ENCODE measurements at places on chromosomes 7 and 10.
A peak's percentile ranks its signal among the peaks of the same experiment; 100 is the strongest.

GRCh38 chr10:98920360-98920759, 315.3 kb downstream of the HPSE2 start:
- DNase-seq, result no peak

DNA sequence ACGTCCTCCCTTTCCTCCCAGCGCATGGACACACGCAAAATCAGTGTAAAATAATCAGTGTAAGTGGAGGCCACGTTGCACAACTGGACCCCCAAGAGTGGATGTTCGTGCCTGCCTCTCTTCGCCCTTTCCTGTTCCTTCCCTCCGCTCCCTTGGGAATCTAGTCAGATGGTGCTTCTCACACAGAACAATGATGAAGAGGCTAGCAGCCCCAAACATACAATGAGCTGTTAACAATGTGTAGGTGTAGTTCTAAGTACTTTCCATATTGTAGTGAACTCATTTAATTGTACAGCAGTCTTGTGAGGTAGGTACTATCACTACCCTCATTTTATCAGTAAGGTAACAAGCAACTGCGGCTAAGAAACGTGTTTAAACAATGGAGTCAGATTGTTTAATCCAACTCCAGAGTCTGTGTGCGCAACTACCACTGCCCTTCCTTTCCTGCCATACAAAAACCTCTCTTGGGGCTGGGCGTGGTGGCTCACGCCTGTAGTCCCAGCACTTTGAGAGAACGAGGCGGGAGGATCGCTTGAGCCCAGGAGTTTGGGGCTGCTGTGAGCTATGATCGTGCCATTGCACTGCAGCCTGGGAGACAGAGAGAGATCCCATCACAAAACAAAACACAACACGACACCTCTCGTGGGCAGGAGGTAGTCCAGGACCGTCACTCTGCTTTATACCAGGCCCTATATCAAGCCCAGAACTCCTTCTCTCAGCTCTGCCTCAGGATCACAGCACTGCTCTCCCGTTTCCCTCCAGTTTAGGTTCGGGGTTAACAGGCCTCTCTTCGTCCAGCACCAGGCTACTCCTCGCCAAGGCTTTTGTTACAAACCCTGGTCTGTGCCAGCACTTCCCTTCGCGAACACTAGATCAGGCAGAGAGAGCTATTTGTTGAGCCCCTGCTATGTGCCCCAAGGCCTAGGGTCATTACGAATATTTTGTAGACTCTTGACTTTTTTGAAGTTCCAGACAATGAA, 1.1 kb downstream of the FKBP9 start:
- no peak for DNase-seq

DNA sequence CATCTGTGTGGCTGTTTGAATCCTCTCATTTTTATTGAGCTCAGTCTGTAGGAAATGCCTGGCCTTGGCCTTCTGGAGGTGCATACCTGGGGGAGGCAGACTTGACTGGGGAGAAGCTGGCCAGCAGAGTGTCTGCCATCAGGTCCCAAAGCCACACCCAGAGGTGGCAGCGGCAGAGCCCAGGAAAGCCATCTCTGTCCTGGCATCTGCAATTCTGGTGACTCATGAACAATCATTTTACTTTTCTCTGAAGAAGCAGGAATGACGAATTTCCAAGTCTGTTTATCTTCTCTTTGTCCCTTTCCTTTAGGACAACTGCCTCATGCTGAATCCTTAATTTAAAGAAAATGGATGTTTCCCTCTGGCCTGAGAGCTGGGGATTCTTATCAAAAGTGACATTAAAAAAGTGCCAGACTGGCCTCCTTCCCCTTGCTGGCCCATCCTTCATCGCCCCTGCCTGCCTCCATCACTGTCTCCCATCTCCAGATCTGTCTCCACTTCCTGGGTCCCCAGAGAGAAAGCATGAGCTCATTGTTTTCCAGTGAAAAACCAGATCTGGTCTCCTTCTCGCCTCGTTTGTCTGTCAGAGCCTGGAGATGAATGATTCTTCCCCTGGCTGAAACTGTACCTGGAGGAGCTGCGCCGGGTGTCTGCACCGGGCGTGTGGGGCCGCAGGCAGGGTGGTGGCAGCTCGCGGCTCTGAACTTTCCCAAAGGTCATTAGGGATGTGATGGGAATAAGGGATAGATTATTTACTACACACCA, 124.5 kb downstream of the TMEM178B start:
- no peak for DNase-seq

DNA sequence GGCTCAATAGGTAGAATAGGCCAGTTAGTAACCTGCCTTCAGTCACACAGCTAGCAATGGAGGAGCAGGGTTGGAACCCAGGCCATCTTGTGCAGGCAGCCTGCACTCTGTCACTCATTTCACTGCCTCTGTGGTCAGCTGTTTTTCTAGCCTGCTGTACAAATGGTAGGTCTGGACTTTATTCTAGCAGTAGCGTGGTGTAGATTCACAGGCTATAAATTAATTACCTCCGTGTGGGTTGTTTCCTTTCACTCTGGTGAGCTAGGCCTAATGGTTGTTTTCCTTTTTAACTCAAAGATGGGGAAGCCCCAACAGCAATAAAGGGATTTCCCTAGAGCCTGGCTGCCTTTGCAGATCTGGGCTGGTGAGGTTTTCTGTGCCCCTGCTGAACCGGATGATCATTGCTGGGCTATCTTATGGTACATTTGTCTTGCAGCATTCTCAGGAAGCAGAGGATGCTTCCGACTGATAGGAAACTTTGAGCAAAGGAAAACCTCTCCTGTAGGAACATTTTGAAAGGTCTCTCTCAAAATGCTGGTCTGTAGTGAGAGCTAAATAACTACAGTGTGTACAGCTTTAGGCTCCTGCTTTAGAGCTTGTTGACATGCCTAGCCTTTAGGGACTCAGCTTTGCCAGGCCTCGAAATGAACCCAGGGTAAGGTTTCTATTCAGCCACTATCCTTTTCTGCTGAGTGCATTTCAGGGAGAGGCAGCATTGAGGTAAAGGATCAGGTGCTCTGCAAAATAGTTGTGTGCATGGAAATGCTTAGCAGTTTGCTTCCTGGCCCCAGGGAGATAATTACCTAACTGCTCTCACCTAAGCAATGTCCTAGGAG, 157.4 kb downstream of the ST7 start:
- peak; percentile 78 for DNase-seq

DNA sequence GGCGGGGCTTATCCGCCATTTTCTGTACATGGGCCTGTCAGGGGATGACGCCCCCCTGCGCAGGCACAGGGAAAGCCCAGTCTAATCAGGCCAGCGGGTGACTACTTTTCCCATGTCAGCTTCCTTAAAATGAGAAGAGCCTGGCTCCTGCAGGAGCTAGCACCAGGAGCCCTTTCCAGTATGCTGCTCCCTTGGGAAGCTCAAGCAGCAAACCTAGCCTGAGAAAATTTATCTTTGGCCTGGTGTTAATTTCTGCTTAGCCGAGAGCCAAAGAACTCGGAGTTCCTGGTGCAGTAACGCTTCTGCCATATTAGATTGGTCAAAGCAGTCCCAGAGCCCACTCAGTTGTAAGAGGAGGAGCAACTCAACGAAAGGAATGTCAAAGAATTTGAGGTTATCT, 239.0 kb upstream of the PHYHIPL start:
- DNase-seq, result no peak

GRCh38 chr7:45569290-45569685, 4.9 kb upstream of the ADCY1 start:
- no peak for DNase-seq

DNA sequence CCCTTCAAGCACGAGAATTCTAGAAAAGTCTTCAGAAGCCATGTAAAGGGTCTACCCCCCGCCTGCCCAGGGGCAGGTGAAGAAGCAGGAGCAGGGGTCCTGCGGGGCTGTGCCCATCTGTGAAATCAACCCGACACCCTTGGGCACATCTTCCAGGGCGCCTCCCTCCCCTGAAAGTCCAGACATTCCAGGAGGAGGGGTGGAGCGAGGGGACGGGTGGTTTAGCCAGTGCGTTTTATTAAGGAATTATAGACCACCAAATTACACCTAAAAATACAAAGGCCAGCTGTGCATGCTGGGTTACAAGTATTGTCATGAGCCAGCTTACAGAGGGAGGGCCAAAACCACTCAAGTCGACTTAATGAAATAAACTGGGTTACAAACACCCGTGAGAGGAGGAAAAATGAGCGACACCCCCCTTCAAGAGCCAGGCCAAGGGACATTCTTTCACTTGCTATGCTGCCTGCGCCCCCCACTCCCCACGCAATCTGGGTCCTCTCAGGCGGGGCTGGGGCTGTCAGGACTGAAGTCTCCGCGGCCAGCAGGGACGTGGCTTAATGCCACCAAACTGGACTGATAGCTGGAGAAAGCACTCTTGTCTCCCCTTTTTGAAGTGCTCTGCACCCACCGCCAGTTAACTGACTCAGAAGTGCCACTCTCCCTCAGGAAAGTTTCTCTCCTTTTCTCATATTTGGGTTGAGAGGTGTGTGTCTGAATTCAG, 360.3 kb downstream of the FRMD4A start:
- DNase-seq, result no peak

DNA sequence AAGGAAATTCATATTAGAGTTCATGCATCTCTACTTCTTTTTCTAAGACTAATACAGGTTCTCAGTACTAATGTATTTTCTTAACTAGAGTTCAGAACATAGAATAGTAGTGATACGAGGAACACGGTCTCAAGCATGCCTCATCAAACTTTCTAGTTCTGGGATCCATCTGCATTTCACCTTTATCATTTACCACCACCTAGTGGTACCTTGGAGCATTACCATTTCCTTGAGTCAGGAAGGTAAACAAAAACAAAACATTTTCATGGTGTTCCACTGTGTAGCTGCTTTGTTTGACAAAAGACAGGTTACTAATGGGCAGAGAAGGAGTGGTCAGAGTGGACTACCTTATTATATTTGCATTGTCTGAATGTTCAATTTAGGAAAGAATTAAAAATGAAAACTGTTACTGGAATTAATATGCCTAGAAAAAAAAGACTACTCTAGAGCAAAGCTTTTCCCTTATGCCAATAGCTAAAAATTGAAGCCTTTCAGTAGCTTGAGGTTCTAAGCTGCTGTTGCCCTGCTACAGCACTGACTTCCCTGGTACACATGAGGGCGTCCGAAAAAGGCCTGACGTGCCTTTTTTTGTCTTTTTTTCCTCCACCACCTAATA, 44.5 kb downstream of the STARD3NL start:
- DNase-seq, result no peak

DNA sequence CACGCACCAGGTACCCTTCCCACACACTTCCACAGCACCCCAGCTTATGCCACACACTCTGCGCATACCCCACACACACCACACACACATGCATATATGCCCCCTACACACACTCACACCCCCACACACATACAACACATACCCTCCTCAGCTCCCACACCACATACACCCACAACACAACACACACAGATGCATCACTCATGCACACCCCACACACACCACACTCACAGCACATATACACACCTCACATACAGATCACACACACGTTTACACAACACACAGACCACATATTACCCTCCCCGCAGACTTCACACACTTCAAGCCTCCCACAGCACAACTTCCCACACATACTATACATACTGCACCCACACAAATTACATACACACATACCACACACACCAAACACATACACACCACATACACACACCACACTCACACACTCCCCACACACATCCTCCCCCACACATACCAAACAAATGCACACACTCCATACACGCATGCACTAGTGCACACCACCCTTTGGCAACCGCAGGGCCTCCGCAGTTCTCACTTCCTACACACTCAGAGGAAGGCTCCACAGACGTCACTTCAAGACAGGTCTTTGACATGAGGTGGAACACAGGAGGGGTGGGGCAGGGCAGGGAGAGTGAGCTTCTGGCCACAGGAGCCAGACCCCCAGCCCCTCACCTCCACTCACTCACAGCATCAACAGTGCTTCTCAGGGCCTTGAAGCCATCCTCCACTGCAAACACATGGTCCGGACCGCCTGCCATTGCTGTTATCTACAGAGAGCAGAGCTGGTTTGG, 18.5 kb upstream of the ANTXRL start:
- DNase-seq, result peak; percentile 84

DNA sequence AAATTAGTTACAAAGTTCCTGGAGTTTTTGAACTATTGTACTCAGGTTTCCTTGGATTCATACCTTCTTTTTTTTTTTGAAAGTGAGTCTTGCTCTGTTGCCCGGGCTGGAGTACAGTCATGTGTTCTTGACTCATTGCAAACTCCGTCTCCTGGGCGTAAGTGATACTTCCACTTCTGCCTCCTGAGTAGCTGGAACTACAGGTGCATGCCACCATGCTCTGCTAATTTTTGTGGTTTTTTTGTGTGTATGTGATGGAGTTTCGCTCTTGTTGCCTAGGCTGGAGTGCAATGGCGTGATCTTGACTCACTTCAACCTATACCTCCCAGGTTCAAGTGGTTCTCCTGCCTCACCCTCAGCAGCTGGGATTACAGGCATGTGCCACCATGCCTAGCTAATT, 22.3 kb downstream of the MCM10 start:
- no peak for DNase-seq

GRCh38 chr7:70434376-70434775, 697.6 kb upstream of the GALNT17 start:
- DNase-seq, result no peak

DNA sequence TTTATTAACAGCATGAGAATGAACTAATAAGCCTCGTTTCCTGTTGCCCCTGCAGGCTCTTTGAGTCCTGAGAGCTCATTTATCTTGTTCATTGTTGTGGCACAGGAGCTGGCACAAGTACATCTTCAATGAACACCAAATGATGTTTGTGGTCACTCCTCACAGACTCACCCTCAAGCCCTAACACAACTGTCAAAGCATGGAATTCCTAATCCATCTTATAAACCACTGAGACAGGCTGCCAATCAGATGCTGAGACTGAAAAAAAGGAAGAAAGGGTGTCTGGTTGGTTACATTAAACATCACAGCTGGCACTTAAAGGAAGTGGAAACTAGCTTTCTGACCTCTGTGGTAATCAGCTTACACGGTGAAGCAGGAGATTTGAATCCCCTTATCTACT, 7.7 kb upstream of the CCDC172 start:
- no peak for DNase-seq

GRCh38 chr7:132034748-132035416, 478.5 kb upstream of the PODXL start:
- no peak for DNase-seq

GRCh38 chr10:45550903-45551786, 121.4 kb downstream of the ZFAND4 start:
- DNase-seq, result no peak

DNA sequence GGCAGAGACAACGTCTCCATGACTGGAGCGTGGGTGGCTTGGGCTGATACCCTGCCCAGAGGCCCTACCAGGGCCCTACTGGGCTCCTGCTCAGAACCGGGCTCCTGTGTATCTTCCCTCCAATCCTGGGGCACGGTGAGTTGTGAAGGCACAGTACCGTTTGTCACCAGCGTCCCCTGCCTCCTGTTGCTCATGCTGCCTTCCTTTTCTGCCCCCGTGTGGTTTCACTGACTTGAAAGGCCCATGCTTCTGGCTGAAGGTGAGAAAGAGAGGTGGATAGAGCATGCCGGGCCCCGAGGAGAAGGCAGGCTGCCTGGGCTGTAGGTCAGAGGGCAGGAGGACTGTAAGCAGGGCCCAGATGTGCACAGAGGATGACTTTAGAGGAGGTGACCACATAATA, 9.1 kb upstream of the DMBT1 start:
- DNase-seq, result peak; percentile 78

- no peak for DNase-seq
Observed at GRCh38 chr7:22584179-22584578, 84.2 kb upstream of the STEAP1B start.

Data from activated effector memory CD4-positive, alpha-beta T cell treated with anti-CD3 and anti-CD28 coated beads, Interleukin-2, amount 50 U/mL, for 16 hours (primary cell).